ENCODE measurements at places on chromosomes 3 and 15.

DNA sequence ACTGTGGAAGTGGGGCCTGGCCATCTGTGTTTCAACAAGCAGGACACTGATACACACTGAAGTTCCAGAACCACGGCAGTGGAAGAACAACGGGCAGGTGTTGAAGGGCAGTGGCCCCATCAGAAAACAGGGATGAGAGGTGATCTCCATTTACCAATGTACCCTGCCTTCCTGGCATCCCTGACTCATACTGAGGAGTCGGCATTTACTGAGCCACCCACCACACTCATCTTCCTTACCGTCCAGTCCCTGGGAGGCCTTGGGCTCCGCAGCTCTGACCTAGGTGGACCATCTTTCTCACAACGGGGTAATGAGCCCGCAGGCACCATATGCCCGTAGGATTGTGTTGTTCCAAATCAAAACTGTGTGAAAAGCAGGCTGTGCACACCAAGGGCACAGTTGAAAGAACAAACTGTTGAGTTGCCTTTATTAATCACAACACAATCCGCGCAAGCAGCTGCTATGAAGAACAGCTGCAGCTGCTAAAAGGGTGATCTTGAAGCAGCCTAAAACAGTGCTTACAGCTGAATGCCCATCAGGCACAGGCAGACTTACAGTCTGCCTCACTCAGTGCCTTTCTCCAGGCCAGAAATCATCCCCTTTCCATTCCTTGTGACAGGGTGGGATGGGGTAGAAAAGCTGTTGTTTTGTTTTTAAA is 12.9 kb downstream of the MB21D2 start:
- no peak for DNase-seq

DNA sequence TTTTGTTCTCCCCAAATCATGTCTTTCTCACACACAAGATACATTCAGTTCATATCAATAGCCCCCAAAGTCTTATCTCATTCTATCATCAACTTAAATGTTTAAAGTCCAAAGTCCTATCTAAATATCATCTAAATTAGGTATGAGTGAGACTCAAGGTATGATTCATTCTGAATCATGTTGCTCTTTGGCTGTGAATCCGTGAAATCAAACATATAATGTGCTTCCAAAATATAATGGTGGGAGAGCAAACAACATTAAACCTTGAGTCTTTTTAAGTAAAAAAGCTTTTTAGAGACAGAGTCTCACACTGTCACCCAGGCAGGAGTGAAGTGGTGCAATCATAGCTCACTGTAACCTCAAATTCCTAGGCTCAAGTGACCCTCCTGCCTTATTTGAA is 139.1 kb downstream of the SAMMSON start:
- no peak for DNase-seq

DNA sequence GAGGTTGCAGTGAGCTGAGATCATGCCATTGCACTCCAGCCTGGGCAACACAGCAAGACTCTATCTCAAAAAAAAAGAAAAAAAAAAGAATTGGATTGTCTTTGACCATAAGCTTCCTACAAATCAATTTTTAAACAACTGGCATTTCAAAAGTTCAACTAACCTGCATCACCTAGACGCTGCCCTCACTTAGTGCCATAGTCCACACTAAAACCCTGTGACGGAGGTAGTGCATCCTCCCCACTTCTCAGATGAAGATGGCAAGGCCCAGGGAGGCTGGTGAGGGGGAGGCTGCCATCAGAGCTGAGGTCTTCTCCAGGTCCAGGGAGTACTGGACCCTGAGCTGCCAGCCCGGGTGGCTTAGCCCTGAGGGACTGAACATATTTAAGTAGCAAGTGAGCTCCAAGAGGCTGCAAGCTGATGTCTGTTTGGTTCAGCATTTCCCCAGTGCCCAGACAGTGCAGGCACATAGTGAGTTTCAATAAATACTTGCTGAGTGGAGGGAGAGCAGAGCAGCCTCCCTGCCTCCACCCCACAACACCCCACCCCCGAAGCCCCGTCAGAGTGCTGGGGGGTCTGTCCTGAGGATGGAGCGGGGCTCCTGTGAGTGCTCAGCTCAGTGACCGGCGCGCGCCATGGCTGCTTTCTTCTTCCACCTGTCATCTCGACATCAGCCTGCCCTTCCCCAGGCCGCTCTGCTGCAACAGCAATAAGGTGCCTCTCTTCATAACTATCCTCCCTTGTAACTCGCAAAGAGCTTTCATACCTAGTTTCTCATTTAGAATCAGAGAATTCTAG is 52.8 kb downstream of the MGLL start:
- DNase-seq, result no peak

- no peak for DNase-seq
These were observed 44.6 kb downstream of the ONECUT1 start for GRCh38 chr15:52745326-52746161.

- DNase-seq, result no peak
These were observed 318.0 kb upstream of the CTDSPL start for GRCh38 chr3:37543666-37544065.

DNA sequence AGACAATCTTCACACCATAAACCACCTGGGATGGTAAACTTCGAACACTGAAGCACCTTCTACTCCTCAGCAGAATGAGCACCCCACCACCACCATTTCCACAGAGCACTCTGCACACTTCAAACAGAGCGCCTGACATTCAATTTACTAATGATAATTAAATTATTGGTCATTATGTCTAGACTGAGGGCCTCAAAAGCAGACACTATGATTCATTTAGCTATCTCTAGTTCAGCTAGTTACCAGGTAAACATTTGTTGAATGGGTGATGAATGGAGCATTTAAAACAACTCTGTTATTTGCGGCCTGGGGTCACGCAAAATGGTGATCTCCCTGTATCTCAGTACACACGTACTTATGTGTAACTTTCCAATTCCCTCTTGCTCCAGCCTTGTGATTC is 40.9 kb downstream of the ACAP2 start:
- no peak for DNase-seq

- DNase-seq, result no peak
These were observed 45.7 kb downstream of the RLBP1 start for GRCh38 chr15:89175617-89176191.

- no peak for DNase-seq
These were observed 31.4 kb downstream of the STARD5 start for GRCh38 chr15:81292523-81293001.

GRCh38 chr3:10585945-10586344 is 80.6 kb upstream of the ATP2B2 start:
- DNase-seq, result no peak

GRCh38 chr15:62564886-62565633 is 400.0 kb upstream of the C2CD4B start:
- DNase-seq, result no peak

DNA sequence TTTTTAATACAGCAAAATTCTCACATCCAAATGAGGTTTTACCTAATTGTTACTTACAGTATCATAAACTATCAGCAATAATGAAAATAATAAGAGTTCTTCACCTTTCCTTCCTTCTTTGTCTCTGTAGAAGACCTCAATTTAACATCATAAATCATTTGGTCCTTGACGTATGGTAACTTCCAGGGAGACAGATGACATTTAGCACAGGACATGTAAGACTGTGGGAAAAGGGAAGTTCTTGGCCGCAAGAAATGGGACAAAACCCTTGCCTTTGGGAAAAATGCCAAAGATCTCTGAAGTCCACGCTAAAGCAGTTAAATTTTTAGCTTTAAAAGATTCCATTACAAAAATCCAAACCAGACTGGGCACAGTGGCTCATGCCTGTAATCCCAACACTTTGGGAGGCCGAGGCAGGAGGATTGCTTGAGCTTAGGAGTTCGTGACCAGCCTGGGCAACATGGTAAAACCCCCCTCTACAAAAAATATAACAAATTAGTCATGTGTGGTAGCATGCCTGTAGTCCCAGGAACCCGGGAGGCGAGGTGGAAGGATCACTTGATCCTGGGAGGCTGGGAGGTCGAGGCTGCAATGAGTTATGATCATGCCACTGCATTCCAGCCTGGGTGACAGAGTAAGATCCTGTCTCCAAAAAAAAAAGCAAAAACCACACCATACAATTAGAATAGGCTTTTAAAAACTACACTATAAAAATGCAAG is 8.8 kb downstream of the PTPN9 start:
- no peak for DNase-seq

DNA sequence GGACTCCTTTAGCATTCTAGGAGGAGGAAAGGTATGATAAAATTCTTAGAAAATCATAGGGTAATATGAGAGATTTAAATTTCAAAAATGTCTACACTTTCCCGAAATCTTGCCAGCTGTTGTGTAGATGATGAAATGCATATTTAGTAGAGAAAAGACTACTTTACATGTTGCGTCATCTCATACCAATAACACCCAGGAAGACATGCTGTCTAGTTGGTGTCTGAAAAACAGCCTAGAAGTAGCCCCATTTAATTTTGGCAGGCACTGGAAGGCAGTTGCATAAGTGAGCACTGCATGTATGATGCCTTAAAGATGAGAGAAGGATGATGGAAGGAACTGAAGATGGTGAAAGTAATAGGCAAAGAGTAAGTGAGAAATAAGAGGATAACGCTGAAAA is 310.5 kb upstream of the TPM1 start:
- no peak for DNase-seq

DNA sequence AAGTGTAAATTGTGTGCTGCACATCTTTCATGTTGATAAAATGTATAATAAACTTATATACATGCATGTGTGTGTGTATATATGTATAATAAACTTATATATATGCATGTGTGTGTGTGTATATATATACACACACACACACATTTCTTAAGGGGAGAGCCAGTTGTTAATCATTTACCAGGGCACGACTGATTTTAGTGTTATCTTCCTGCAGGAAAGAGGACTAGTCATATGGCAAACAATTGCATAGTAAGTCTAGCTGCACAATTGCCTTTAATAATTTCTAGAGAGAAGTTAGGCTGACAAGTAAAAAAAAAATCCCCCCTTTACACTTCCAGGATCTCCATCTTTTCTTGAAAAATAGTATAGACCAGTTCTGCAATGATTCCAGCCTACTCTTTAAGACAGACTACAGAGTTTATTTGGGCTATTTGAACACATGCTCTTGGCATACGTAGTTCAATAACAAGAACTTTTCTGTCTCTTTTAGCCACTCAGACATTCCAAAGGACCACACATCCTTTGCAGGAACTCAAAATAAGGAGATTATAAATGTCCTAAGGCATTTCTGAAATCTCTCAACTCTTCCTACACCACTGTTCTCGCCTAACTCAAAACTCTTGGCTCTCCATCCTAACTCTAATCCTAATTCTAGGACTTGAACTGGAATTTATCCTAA is 163.6 kb upstream of the SETMAR start:
- DNase-seq, result no peak
